ENCODE measurements at places on chromosomes 5 and 9.

GRCh38 chr9:118521261-118521660, 817.1 kb downstream of the TLR4 start:
- no peak for DNase-seq

DNA sequence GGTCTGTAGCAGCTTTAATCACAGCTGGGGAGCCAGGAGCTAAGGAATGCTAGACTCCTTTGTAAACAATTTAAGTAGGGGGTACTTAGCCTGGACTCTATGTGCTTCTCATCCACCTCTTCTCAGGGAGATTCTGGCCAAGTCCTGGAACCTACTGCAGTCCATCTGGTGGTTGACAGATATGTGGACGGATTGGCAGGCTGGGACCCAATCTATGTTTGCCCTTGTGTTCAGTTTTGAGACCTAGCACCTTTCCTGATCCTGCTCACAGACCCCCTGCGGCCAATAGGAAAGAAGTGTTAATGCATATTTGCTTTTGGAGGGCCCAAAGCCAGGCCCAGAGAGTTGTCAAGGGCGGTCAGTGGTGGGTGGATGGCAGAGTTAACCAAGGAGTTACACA, 6.4 kb downstream of the SLC22A5 start:
- no peak for DNase-seq

GRCh38 chr9:109776391-109776790, 3.6 kb upstream of the PALM2AKAP2 start:
- no peak for DNase-seq

- no peak for DNase-seq
These were observed 17.2 kb downstream of the FGF10 start for GRCh38 chr5:44372028-44372427.

DNA sequence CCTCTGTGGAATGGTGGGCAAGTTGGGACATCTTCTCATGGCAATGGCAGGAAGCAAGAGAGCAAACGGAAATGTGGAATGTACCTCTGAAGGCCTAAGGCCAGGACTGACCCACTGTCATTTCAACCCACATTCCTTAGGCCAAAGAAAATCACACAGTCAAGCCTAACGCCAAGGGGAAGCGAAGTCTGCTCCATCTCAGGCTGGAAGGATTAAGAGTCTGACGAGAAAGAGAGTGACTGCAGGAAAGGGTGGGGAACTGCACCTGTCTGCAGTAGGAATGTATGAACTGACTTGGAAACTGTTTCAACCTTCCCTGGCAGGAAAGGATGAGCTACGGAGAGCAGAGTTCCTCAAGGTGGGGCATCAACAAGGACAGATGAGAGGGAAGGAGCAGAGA, 90.2 kb upstream of the TAS2R1 start:
- no peak for DNase-seq

- DNase-seq = no peak
These were observed 174.7 kb upstream of the PPP1R2B start for GRCh38 chr5:156675395-156675794.

DNA sequence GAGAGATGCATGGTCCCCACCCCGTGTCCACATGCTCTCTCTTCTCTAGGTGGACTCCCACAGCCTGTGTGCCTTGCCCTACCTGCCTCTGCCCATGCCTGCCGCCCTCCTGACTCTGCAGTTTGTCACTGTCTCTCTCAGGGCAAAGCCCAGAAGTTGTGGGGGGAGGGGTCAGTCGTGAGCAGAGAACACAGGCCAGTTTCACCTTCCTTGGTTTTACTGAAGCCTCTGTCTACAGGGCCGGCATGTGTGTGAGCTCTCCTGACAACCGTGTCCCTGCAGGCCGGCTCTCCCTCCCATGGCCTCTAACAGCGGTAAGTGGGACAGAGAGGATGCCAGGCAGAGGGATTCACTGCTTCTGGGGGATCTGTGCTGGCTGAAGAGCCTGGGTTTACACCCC, 43.5 kb upstream of the SLC25A51 start:
- DNase-seq = no peak

Data from NCI-H1417 (cell line).